ENCODE measurements at places on chromosomes 12 and 14.

GRCh38 chr14:92527721-92528120, 14.1 kb downstream of the RIN3 start:
- DNase-seq, result no peak

DNA sequence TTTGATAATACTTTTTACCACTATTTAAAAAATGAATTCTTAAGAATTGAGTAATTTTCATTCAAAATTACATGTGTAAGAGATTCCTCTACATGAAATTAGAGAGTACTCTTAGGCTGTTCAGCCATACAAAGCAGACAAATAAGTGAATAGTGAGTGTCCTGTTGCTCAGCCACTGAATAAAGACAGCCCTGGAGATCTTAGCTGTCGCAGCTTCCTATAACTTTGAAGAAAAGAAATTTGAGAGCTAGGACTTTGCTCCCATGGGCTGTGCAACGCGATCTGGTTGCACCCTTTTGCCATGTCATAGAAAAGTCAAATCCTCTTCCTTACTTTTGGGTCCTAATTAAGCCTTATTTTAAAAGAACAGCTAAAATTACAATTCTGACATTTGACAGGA, 40.9 kb upstream of the LRIG3 start:
- DNase-seq, result no peak

DNA sequence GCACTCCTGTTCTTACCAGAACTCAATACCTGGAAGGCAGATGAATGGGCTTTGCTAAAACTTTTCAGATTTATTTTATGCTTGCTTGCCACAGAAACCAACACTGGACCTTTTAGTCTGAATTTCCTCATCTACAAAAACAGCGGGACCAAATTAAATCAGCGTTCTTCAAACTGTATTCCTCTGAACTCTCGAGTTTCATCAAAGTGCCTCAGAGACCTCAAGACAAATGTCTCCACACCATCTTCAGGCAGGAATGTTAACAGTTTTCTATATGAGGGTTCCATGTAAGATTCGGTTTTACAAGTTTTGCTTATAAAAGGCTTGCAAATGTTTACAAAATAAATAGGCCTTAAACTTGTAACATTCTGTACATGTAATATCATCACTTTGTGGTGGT, 74.6 kb downstream of the MED13L start:
- DNase-seq, result no peak

DNA sequence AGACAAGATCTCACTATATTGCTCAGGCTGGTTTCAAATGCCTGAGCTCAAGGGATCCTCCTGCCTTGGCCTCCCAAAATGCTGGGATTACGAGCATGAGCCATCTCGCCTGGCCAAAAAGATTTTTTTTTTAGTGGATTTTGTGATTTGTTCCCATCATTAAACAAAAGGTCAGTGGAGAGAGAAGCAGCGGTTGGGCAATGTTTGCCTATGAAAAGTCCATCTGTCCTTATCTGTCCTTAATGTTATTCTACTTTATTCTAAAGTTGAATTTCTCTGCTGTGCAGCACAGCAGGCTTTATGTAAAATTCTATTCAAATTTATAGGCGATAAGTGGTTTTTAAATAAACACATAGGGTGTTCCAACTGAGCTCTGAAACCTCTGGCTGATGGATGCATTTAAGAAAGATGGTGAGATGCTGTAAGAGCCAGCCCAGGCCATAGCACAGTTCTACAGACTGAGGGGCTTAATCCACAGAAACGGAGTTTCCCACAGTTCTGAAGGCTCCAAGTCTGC, 18.8 kb downstream of the HCAR2 start:
- DNase-seq, result no peak

- DNase-seq, result no peak
Measured at GRCh38 chr14:68879841-68880575, 87.1 kb upstream of the ZFP36L1 start.

DNA sequence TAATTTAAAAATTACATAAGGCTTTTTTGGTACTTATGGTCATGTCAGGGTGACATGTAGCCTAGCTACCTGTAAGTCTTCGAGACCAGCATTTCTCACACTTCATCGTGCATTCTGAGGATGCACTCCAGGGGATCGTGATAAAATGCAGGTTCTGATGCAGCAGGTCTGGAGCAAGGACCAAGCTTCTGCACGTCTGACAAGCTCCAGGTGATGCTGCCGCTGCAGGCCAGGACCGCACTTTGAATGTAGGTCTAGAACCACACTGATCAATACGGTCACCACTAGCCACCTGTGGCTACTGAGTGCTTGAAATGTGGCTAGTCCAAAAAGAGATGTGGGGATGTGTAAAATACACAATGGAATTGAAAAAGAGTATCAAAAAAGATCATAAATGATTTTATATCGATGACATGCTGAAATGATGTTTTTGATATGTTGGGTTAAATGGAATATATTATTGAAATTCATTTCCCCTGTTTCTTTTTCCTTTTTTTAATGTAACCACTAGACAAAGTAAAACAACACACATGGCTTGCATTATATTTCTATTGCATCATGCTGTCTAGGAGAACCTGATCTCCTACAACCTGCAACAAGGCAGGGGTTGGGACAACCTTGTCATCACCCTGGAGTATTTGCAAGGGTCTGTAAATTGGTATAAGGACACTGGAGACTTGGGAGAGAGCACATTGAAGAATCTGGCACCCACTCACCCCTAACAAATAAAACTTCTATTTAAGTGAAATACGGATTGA, 142.4 kb downstream of the DPF3 start:
- DNase-seq, result no peak

- no peak for DNase-seq
Measured at GRCh38 chr14:69090187-69090789, 62.6 kb downstream of the DCAF5 start.

- no peak for DNase-seq
Measured at GRCh38 chr14:100476012-100476822, 111.0 kb downstream of the BEGAIN start.

DNA sequence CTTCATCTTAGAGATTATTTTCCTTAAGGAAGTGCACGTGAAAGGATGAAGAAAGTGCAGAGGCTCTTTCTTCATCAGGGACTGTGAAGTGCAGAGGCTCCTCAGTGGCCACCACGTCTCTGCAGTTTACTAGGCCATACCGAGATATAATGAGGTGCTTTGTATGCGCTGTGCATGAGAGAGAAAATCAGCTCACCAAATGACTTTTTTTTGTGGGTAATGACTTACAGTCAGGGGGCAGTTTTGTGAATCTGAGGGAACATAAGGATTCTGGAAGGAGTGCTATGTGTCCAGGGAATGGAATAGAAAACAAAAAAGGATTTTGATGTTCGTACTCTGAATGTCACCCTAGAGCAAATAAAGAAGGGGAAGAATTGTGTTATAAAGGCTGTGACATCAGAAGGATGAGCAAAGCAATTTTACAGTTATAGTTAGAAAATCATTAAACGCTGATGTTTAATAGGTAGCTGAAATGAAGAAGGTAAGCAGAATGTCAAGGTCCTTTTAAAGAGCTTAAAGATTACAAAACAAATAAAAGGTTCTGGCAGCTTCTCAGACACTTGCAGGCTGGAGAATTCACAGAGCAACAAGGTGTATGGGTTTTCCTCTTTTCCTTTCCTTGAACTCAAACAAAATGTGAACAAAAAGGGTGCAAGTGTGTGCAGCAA, 247.5 kb upstream of the NOVA1 start:
- DNase-seq, result no peak

GRCh38 chr12:64194333-64195149, 27.6 kb downstream of the KICS2 start:
- no peak for DNase-seq

- DNase-seq, result no peak
Measured at GRCh38 chr12:98228683-98229539, 286.5 kb upstream of the TMPO start.

DNA sequence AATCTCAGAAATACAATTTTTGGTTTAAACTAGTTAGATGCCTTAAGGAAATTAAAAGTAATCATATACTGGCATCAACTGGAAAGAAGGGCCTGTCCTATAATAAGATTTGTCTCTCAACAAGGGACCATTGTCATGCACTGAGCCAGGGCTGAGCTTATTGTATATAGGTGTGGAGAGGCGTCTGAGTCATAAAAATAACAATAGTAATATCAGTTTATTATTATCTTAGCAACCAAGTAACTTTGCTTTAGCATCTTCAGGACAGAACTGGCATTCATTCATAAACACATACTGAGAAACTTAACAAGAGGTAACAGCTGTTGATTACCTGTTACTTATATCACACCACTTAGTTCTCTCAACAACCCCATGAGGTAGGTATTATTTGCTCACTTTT, 7.1 kb downstream of the KRT75 start:
- no peak for DNase-seq

DNA sequence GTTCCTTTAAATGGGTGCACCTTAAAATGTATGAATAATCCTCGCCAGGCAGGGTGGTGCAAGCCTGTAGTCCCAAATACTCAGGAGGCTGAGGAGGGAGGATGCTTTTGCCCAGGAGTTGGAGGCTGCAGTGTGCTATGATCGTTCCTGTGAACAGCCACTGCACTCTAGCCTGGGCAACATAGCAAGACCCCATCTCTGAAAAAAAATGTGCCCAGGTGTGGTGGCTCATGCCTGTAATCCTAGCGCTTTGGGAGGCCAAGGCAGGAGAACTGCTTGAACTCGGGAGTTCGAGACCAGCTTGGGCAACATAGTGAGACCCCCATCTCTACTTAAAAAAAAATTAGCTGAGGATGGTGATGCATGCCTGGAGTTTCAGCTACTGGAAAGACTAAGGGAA, 39.6 kb downstream of the ACACB start:
- no peak for DNase-seq

- no peak for DNase-seq
Measured at GRCh38 chr12:59834659-59835474, 239.0 kb downstream of the SLC16A7 start.

- no peak for DNase-seq
Measured at GRCh38 chr12:80798281-80798680, 81.6 kb downstream of the MYF5 start.

DNA sequence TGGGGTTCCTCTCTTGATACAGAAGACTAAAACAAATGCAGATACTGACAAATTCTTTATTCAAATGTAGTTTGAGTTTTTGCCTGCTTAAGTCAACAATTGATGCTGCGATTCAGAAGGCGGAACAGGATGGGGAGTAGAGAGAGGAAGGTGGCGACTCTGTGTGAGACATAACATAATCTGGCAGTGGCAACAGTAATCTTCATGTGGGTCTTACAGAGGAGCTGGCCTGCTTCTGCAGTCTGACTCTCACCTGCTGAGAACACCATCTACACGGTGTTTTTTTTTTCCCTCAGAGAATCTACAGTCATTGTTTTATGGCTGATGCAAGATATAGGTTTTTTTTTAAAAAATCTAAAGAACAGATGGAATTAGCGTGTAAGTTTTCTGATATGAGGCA, 10.1 kb downstream of the CCDC92 start:
- no peak for DNase-seq

GRCh38 chr14:19851365-19851764, 23.6 kb upstream of the OR4K2 start:
- DNase-seq, result no peak

GRCh38 chr12:123749355-123749754, 12.7 kb upstream of the DNAH10 start:
- DNase-seq, result no peak

DNA sequence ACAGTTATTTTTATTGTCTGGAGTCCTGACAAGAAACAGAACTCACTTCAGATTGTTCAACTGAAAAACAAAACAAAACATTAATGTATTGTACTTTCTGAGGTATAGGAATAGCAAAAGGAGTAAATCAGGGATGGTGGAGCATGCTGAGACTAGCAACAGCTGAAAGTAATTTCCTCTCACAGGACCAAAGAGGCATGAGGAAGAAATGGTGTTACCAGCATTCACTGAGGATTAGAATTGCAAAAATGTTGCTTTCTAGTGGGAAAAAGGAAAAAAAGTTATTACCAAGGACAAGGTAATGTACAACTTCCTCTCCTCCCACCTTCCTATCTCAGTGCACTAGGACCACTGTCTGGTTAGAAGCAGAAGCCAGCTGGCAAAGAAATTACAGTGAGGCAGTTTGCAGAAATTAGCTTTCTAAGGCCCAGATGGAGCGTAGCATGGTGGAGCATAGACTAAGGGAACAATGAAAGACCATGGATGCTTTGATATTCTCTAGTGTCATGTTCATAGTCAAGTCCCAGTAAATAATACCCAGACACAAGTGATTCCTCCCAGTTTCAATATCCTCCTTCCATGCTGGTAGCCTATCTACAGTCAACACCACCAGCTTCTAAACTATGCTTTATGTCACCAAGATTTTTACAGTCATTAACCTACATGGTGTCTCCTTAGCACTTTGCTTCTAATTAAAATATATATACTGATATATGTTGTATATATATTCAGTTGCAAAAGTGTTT, 133.7 kb upstream of the DCN start:
- no peak for DNase-seq

GRCh38 chr14:77105145-77105939, 7.3 kb downstream of the CIPC start:
- no peak for DNase-seq

DNA sequence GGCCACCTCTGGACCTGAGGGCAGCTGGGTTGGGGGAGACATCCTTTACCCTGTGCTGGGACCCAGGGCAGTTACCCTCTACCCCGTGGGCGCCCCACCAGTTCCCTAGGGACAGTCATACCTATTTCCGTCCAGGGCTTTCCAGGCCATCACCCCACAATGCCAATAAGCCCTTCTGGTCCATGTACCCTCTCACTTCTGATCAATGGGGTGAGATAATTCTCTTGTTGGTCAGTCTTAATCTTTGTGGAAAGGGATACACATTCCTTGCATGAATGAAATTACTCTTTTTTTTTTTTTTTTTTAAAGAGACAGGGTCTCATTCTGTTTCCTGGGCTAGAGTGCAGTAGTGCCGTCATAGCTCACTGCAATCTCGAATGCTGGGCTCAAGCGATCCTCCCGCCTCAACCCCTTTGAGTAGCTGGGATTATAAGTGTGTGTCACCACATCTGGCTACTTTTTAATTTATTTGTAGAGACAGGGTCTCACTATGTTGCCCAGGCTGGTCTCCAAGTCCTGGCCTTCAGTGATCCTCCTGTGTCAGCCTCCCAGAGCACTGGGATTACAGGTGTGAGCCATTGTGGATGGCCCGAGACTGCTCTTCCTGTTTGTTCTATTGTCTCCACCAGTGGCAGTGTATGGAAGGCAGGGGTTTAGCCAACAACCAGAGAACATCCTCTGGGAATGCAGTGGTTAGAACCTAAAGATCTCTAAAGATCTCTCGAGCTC, 46.3 kb upstream of the STON2 start:
- DNase-seq, result no peak

DNA sequence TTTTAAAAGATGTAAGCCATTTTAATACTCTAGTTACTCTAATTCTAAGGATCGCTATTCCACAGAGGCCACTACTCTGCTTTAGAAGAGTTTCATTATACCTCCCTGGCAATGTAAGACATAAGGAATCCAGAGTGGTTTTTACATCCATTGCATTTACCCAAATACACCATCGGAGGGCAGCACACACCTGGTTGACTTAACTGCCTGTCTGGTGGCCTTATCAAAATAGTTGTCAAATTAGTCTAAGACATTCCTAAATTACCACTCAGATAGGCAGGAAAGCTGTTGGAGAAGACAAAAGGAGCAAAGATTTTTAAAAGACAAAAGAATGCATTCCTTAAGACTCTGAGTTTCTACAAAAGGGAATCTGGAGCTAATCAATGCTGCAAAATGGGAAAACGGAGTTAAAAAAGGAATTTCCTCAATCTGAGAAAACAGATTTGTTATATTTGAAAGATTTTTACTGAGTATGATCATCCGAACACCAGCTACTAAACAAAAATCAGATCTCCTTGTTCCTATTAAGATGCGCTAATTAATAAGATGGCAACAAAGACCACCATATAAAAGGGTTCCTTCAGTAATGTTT, 33.8 kb upstream of the FGD4 start:
- DNase-seq, result no peak
